Endothelial cell (in vitro differentiated cells): ENCODE measurements at places on chromosomes 4 and X.

DNA sequence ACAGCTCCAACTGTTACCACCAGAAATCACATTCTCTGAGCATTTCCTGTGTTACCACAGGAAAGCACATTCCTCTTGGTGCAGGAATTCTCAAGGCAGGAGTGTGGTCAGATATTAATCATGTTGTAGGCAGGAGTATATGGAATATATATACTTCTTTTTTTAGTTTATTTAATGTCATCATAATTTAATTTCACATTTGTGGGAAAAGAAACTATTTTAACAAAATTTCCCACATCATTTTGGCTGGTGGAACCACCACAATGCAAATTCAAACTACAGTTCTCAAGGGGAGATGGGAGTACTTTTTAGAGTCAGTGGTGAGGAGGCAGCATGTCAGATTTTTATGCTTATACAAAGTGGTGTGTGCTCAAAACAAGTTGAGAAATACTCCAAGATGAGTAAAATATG lies 139.0 kb downstream of the ATP10D start:
- DNase-seq: no peak

DNA sequence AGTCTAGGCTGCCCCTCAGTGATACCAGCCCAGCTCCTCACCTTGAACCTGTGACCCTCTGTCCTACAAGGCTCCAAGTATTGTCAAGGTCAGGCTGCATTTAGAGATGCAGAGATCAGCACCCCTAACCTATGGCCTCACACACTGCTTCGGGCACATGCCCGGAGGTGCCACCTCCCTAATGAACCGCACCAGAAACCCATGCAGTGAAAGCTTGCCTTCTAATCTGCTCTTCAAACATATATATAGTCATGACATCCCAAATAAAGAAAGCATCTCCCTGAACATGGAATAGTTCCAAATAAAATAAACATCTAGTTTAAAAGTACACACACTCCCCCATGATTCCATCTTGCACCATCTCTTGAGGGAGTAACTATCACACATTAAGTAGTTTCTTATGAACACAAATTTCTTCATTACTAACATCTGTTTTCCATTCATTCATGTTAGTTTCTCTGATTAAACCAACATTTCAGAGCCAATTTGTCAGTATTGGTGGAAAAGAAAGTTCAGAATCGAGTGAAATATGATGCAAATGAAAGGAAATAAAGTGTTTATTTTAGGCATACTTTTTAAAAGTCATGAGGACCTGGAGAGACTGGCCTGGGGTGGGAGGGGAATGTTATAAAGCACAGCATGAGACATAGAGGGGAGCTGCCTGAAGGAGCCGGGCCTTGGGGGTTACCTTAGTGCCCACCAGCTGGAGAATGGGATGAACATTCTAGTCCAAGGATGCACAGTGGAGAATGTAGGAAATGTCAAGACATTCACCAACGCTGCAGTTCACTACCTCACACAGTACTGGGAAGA lies 19.2 kb downstream of the CC2D2A start:
- DNase-seq: no peak

GRCh38 chr4:83040269-83040668 lies 5.3 kb downstream of the COPS4 start:
- no peak for DNase-seq

GRCh38 chr4:32735856-32736590 lies 2015.9 kb downstream of the PCDH7 start:
- DNase-seq: no peak

DNA sequence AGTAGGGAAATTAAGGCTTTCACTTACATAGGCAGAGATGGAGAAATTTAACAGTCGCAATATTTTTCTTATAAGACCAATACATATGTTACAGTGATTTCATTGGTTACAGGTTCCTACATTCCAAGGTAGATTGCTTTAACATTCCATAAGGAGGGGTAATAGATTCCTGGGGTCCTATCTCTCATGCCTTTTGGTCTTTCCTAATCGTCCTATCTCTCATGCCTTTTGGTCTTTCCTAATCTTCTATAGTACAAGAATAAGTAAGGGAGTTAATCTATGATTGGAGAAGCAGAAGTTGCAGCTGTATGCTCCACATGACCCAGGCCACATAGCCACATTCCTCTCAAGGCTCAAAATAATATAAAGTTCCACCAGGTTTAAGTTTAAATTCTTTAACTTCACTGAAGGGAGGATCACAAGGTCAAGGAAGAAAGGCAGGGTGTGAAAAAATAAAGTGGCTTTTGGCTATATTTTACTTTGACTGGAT lies 285.0 kb upstream of the BOD1L1 start:
- DNase-seq: no peak

DNA sequence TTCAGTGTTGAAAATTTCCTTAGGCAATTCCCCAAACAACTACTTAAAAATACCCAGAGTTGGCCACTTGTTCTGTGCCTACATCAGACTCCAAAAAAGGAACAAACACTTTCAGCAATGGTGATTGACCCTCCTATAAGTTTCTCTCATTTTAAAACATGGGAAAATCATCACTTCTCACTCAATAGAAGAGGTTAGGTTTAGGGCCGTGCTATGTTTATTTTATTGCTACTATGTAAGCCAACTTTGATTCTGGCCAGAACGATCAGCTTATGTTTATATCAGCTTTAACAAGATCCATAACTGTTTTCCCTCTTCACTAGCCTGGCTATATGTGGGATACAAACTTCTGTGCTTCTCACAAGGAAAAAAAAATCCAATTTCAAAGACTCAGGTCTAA lies 133.1 kb downstream of the MTNR1A start:
- DNase-seq: no peak

- DNase-seq: no peak
Measured at GRCh38 chr4:41535911-41536371, 2.0 kb upstream of the LIMCH1 start.

- DNase-seq: no peak
Measured at GRCh38 chrX:20352504-20352903, 85.8 kb upstream of the RPS6KA3 start.

GRCh38 chr4:147407261-147408045 lies 73.4 kb upstream of the EDNRA start:
- no peak for DNase-seq
